ENCODE measurements at places on chromosomes 6 and 20.

- DNase-seq = no peak
Measured at GRCh38 chr20:35283441-35284266, 918 bp downstream of the EIF6 start.

- no peak for DNase-seq
Measured at GRCh38 chr6:25267662-25268061, 11.5 kb upstream of the CARMIL1 start.

DNA sequence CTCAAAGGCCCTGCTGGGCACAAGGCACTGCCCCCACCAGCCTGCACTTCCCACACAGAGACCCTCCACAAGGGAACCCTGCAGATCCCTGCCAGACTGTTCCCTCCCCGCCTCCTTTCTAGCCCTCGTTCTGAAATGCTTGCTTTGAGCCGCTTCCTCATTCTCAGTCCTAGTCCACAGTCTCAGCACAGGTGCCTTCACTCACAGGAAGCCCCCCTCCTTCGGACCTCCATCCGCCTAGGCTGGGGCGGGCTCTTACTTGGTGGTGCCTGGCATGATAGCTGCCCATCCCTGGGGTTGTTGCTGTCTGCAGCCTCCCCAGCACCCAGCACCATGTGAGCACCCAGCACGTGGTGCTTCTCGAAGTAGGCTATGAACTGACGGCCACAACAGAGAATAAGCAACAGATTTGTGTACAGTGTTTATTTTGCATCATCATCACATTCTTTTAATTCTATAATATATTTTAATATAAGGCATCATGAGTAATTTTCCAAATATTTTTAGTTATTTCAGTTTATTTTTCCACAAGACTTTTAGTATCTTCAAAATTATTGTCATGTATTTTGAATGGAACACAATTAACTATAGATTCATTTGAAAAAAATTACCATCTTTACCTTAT lies 12.3 kb downstream of the CST5 start:
- no peak for DNase-seq

DNA sequence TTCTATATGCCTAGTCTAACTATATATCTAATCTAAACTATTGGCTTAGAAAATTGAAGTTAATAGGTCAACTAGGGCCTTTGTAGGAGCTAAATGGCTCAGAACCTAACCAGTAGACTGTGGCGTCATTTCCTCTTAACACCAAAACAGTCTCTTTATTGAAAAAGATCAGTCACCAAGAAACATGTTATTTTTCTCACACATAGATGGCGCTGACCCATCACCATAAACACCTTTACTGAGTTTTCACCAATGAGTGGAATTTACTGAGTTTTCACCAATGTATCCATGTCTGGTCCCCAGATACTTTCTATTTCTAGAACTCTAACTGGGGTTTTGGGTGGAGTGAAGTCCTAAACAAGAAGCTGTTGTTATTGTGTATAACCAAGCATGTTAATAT lies 636.0 kb downstream of the BCKDHB start:
- no peak for DNase-seq

GRCh38 chr6:165671222-165671768 lies 8.3 kb upstream of the PDE10A start:
- DNase-seq = no peak

GRCh38 chr6:140077827-140078560 lies 703.5 kb upstream of the CITED2 start:
- DNase-seq = no peak

GRCh38 chr6:15522427-15522826 lies 140.4 kb downstream of the DTNBP1 start:
- DNase-seq = no peak

DNA sequence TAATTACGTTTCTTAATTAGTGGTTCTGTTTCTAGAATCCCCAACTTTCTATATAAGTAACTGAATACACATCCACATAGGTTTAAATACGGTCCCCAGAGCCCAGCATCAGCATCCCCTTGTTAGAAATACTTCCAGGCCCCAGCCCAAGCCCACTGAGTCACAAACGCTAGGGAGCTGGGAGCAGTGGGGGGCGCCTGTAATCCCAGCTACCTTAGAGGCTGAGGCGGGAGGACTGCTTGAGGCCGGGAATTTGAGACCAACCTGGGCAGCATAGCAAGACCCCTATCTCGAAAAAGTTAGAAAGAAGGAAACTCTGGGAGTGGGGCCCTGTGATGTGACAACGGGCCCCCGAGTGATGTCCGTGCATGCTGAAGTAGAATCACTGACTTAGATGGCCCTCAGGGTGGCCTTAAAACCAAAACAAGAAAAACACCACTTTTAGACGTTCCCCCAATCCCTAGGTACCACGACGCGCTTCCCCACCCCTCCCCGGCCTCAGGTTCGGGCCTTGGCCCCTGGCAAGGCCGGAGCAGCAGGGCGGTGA lies 1.3 kb upstream of the PPP1R3G start:
- DNase-seq = no peak

DNA sequence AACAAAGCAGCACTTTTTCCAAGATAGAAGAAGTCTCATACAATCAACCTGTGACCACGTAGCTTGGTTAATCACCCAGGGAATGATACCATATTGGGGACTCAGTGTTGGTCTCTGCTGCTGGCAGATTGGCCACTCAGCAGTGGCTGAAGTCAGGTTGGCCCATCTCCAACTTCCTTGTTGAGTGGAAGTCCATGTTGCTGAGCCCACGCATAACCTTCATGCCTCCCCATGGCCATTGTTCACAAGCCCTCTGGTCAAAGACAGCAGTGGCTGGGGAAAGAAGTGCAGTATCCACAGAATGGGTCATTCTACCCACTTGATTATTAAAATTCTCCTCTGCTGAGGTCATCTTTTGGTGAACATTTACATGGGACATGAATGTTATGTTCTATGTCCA lies 38.5 kb downstream of the PKIB start:
- DNase-seq = no peak

GRCh38 chr6:170156448-170157375 lies 134.2 kb downstream of the DLL1 start:
- DNase-seq = no peak

GRCh38 chr6:5893295-5893694 lies 113.4 kb downstream of the NRN1 start:
- no peak for DNase-seq

- no peak for DNase-seq
Measured at GRCh38 chr6:113860181-113860955, 3.2 kb downstream of the MARCKS start.

DNA sequence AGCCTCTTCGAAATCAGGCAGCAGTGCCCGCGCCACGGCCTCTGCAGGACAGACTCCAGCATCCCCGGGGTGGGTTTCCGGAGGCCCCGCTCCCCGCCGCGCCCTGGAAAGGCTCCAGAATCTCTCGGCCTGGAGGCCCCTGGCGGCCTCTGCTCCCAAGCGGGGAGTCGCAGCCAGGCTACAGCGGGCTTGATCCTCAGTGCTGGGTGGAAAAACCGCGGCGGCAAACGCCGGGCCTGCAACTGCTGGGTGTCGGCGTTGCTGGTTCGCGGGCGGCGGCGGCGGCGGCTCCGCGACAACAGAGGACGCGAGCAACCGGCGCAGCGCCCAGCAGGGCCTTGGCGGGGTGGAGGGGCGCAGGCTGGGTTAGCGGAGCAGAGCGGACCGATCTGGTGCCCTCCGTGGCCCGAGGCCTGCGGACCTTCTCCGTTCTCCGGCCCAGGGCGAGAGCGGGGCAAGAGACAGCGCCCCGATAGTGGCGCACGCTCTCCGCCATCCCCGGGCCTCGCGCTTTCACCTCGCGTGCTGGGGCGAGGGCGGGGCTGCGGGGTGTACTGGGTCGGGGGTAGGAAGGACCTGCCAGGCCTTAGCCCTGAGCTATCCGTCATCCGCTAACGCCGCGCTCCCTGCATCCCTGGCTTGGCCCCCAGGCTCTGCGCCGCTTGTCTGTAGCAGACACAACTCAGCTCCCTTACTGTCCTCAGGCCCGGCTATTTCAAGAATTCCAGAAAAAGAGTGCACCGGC lies 3.4 kb upstream of the ZNF292 start:
- no peak for DNase-seq

DNA sequence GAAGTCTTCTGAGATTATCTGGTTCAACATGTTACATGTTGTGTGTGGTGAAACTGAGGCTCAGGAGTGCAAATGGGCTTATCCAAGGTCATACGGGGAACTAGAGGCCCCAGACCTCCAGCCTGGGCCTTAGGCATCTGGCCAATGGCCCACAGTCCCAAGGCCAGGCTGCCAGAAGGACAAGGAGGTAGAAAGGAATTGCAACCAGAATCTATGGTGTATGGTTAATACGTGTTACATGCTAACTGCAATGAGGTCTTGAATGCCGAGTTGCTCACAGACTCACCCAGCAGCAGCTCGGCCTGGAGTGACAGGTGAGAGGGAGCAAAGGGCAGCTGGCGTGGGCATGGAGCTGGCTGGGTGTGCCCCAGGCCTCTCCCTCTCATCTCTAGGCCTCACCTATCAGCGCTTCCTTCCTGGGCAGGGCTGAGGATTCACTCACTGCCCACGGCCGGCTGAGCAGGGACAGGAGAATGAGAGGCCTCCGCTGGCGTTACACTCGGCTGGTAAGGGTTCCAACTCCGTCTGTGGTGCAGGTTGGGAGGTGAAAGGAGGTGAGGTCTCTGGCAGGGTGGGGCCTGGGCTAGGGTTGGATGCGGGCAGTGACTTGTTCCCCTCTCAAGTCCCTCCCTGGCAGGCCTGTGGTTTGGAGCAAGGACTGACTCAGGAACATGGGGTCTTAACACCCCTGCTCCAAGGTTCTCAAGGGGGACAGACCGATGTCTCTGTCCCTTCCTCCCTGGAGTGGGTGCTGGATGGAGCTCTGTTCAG lies at the start of gene TLDC2:
TLDC2 (plus strand) TSS at position 437 of the 771 bp plus-strand sequence; CDS start at position 474, 37 bp downstream.
- DNase-seq = no peak

- DNase-seq = no peak
Measured at GRCh38 chr20:46083101-46083500, 6.7 kb downstream of the NCOA5 start.

GRCh38 chr6:147040121-147040910 lies 163.9 kb upstream of the STXBP5 start:
- no peak for DNase-seq

DNA sequence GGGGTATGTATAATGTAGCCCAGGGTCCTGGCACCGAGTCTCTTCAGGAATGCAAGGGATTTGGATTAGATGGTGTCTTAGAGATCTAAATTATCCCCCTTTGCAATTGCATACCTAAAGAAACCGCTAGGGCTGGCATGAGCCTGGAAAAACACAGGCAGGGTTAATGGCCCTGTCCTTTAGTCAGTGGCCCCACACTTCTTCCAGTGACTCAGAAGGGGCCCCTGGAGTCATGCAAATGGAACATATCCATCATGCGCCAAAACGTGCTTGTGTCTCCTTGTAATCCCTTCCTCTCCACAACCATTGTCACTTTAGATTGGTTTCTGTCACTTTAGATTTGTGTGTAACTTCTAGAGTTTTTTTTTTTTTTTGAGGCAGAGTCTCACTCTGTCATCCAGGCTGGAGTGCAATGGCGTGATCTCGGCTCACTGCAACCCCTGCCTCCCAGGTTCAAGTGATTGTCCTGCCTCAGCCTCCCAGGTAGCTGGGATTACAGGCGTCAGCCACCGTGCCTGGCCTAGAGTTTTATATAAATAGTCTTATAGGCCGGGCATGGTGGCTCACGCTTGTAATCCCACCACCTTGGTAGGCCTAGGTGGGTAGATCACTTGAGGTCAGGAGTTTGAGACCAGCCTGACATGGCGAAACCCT lies 8.7 kb upstream of the MYBL2 start:
- DNase-seq = no peak

DNA sequence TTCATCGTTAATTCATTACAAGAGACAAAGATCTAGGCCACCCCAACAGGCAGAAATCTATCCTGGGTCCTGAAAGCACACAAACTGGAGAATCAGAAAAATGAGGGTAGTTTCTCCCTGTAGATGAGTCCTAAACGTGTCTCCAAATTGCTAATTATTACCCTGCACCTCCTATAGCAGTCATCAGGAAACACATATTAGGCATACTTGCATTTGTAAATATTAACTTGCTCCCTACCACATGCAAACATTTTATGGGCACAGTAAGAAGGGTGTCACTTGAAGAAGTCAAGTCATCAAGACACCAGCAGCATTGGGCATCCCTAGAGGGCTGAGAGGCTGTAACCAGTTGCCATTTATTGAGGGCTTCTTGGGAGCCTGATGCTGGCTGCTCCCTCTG lies 17.9 kb upstream of the SIRPB1 start:
- DNase-seq = no peak

GRCh38 chr20:44454306-44454963 lies 21.2 kb upstream of the TTPAL start:
- no peak for DNase-seq

DNA sequence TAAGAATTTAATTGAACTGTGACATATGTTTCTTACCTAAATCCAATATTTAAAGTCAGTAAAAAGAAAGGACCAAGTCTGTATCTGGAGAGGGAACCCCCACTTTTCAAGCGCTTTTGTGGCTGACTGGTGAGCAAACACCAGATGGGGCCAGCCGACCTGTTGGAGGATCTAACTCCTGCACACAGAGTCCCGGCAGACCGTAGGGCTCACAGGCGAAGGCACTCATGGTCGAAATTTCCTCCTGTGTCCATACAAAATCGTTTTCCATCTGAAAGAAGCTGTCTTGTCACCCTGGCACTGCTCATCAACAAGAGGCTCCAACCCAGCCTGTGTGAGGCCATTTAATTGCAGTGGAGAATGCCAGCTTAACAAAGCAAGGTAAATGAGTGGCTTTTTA lies 94.0 kb downstream of the SCML4 start:
- no peak for DNase-seq

GRCh38 chr6:113699239-113699638 lies 157.9 kb upstream of the MARCKS start:
- no peak for DNase-seq

DNA sequence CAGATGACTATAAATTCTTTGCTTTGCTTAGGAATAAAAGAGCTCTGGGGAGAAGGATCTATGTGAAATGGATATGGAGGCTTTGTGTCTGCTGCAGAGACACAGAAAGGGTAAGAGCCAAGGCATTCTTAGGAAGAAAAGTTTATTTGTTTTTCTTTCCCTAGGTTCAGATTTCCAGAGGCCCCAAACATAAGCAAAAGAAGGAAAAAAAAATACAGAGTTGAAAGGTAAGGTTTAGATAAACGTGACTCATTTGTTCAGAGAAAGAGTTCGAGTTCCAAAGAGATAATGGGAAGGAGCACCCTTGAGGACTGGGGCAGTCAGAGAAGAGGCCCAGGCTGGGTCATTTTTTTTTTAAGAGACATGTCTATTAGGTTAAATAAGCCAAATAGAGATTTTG lies 27.4 kb upstream of the BMP5 start:
- no peak for DNase-seq

DNA sequence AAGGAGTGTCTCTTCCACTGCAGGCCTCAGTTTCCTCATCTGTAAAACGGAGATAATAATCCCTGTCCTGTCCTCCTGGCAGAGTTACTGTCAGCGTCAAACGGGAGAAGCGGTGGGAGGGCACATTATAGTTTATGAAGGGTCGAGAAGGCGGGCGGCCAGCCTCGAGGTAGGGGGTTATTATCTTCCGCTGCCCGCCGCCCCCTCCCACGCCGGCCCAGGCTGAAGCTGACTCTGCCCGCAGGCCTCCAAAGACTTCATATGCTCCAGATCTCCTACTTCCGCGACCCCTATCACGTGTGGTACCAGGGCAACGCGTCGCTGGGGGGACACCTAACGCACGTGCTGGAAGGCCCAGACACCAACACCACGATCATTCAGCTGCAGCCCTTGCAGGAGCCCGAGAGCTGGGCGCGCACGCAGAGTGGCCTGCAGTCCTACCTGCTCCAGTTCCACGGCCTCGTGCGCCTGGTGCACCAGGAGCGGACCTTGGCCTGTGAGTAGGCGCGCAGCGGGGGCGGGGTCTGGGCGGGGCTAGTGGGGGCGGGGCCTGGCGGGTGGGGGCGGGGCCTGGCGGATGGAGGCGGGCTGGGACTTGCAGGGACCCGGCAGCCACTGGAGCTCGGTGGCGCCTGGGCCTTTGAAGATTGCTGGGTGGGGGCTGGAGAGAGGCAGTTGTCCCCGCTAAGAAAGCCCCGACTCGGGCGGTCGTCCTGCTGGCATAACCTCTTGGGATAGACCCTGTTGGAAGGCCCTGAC lies 2.8 kb downstream of the PROCR start:
- no peak for DNase-seq

Data from cortex of kidney (tissue), 1 donor.